Fibroblast of skin of left quadriceps (primary cell): ENCODE measurements at places on chromosomes 5 and 9.

GRCh38 chr5:82622711-82623514 is 344.8 kb upstream of the RPS23 start:
- DNase-seq = no peak

GRCh38 chr5:158301186-158301585 is 442.2 kb upstream of the CLINT1 start:
- no peak for DNase-seq

GRCh38 chr9:84294241-84294950 is 46.2 kb downstream of the SLC28A3 start:
- no peak for DNase-seq

DNA sequence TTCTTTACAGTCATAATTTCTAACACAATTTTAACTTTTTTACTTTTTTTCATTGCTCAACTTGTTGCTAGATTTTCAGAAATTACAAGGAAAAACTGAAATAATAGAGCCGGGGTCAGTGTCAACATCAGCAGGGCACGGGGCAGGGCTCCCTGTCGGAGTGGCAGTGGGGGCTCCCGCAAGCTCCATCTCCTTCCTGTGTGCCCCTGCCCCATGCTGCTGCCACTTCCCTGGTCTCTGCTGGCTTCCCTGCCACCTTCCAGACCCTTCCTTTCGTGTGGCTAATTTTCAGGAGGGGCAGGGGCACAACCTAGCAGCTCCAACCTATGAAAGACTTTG is 1.0 kb upstream of the EXOC3 start:
- DNase-seq = no peak

DNA sequence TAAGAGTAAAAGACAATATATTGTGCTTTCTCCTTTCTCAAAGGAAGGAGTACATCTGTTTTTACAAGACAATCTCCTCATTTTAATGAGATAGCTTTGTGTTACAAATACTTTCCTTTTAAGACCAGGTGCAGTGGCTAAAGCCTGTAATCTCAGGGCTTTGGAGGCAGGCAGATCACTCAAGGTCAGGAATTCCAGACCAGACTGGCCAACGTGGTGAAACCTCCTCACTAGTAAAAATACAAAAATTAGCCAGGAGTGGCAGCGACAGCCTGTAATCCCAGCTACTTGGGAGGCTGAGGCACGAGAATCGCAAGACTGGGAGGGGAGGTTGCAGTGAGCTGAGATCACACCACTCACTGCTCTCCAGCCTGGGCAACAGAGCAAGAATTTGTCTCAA is 11.8 kb downstream of the TMEM161B start:
- no peak for DNase-seq

- DNase-seq = no peak
Measured at GRCh38 chr9:18605766-18606180, 131.8 kb downstream of the ADAMTSL1 start.

GRCh38 chr5:175813943-175814630 is 57.3 kb upstream of the CPLX2 start:
- no peak for DNase-seq

DNA sequence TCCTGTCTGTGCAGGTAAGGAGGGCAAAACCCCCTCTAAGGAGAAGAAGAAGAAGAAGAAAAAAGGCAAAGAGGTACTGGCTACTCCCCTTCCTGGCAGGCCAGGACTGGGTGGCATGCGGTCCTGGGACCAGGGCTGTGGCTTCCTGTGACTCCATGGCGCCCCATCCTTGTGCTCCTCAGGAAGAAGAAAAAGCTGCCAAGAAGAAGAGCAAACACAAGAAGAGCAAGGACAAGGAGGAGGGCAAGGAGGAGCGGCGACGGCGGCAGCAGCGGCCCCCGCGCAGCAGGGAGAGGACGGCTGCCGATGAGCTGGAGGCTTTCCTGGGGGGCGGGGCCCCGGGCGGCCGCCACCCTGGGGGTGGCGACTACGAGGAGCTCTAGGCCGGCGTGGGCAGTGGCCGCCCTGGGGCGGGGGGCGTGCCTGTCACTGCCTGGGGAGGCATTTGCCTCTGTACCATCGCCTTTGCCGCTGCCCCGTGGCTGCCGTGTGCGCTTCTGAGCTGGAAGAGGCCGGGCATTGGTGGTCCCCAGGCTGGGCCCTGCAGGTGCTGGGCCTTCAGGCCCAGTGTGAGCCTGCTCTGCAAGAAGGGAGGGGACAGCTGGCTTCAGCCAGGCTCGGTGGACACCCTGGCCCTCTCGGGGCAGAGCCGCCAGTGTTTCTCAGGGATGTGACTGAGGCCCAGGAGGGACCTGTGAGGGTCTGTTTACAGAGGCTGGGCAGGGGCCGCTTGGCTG is 2.0 kb upstream of the AJM1 start:
- DNase-seq = no peak

- no peak for DNase-seq
Measured at GRCh38 chr5:109939116-109939682, 249.5 kb downstream of the MAN2A1 start.

DNA sequence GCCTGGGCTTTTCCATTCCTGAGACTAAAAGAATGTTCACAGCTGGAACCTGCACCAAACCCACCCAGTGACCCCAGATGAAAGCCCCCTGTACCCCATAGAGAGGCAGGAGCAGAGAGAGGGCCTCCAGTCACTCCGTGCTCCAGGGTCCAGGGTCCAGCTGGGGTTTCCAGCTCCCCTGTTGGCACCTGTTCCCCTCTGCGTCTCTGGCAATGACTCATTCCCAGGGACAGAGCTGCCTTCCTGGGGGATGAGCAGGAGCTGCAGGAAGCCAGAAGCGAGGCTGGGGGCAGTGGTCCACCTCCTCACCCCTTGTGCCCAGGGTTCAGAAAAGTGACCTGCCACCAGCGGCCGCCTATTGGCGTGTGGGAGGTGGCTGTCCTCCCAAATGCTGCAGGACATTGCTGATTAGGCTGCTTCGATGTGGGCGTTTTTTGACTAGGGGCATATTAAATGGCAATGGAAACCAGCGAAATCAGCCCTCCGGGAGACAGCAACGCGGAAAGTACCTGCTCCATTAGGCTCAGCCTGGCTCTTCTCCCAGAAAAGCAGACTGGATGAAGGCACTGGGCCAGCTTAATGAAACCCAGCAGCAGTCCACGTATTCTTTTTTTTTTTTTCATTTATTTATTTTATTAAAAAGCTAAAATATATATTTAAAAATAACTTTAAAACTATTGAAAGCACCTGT is 97.4 kb downstream of the DAP start:
- DNase-seq = no peak

DNA sequence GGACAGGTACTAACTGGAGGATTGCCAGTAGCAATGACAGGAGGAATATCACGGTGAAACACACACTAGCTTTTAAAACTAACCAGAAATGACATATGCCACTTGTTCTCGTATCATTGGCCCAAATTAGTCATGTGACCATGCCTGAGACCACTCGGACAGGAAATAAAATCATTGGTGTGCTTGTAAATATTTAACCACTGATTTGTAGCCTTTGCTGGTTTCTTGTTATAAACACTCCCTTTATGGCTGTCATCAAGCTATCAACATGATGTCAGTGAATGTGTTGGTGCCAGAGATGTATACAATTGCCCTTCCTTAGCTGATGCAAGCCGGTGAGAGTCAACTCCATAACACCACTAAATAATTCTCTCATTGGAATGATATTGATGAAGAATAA is 123.7 kb upstream of the ANKH start:
- no peak for DNase-seq
